ENCODE measurements at places on chromosomes 3 and 15.

DNA sequence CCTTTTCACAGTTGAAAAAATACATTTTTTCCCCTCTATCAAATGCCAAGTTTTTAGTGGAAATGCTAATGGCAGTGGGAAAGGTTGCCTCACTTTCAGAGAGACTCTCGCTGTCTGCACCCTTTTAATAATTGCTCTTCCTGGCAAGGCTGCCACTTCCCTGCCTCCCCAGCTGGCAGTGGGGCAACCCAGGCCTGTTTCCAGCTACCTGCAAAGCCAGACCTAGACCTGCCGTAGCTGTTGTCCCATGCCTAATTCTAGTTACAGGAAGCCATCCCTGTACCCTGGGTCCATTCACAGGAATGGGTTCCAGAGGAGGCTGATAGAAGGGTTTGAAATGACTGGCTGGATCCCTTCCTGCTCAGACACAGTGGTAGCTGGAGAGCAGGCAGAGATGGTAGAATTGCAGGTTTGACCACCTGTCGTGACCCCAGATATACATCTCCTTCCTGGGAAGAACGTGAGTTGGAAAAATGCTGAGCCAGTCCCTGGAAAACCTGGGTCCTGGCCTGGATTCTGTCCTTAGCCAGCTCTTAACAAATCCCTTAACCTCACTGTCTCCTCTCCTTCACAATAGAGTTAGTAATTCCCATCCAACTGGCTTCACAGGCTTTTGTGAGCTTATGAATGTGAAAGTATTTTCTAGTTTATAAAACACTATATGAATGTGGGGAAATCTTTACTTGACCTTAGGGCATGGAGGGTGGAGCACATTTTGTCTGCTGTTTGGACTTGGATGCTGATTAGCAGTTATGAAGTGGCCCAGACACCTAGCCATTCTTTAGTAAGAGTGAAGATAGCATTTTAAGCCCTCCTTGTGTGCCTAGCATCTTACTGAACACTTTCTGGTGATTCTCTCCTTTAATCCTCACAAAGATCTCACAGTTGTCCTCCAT, 12.9 kb upstream of the ALPK3 start:
- DNase-seq = no peak

GRCh38 chr3:128917291-128917690, 37.9 kb downstream of the ACAD9 start:
- no peak for DNase-seq

DNA sequence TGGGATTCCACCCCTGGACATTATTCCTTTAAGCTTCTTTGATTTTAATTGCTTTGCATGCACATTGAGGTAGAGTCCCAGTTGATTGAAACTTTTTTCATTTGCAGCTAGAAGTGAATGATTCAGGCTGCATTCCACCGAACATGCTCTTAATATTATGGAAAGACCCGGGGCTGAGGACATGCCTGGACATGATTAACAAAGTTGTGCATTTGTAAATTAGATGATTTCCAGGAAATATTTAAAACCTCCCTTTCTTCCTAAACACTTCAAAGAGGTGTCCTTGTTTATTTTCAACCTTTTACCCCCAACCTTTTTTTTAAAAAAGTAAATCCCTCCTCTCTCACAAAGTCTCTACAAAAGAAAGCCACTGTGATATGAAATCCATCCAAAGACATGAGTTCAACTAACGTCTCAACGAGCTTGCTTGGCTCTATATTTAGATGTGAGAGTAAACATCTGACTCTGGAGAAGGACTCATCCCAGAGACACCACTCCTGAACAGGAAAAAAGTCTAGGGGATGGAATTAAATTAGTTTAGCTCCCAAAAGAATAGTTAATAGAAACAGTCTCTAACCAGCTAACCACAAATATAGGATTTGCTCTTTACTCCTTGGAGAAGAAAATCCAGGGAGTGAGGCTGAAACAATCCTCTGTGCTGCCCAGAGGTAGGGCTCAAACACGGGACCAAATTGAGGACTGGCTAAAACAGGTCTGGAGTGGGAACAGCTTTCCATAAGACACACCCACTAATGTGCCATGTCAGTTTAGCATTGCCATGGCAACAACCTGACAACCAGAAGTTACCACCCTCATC, 83.1 kb downstream of the XXYLT1 start:
- DNase-seq = no peak

DNA sequence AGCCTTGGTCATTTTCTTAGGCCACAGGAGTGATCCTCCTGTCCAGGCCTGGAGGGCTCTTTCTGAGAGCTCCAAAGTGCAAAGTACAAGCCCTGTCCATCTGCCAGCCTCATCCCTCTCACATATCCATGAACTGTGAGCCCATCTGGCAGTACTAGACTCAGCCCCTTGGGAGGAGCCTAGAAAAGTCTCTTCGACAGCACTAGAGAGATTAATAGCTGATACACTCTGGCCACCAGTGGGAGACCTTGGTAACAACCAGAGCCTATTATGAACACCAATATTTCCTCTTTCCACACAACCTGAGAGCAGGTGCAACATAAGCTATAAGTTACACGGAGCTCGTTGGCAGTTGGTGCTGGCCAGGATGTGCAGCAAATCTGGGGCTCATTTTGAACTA, 59.5 kb upstream of the DCLK3 start:
- no peak for DNase-seq

DNA sequence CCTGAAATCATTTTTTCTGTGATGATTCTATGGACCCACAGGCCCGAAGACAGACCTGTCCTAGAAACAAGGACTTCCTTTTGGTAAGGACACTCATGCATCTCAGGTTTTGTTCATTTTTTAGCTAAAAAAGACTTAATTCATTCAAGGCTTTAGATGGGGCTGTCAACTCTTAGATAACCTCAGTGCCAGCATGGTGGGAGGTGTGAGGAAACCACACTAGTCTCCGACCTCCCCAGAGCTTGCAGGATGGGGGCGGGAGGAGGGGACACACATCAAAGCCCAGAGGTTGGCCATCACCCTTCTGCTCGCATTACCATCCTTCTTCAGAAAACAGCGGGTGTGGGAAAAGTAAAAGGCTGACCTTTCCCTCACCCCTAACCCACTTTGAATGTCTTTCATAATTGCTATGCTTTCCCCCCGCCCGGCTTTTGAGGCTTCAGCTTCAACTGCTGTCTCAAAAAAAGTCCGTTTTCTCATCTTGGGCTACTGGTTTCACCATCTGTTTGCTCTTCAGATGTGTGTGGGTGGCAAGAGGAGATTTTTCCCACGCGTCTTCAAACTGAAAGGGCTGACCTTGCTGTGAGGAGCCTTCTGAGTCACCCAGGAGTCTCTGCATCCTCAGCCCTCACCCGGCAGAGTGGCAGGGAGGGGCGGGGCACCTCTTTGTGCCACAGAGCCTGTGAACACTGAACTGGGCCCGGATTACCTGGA, 27.6 kb upstream of the CXCR6 start:
- peak; percentile 83 for DNase-seq

Data from activated CD4-positive, alpha-beta T cell treated with anti-CD3 and anti-CD28 coated beads for 4 hours (primary cell).